ENCODE measurements at places on chromosomes 7 and 10.

- no peak for DNase-seq
Observed at GRCh38 chr7:67631476-67631875, 634.8 kb downstream of the TYW1 start.

DNA sequence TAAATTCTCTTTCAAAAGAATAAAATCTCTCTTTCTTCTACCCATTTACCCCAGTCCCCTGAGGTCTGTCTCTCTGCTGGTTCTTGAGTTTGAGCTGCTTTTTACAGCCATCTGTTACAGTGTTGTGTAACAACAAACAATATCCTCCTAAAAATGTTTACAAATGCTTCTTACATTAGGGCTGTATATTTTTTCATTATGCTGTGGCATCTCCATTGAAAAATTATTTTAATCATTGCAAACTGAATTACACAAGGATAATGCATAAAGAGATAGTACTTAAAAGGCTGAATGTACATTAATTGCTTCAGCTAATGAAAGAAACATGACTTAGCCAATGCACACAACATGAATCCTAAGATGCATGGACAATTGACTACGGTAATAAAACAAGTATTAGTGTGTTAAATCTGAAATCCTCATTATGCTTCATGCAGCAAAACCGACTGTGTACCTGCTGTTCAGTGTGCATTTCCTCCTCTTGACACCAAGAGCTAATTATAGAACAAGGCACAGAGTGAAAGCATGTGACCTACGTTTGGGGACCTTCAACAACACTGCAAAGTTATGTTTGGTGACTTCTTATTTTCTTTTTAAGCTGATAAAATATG is 181.7 kb upstream of the RHOBTB1 start:
- DNase-seq, result no peak

DNA sequence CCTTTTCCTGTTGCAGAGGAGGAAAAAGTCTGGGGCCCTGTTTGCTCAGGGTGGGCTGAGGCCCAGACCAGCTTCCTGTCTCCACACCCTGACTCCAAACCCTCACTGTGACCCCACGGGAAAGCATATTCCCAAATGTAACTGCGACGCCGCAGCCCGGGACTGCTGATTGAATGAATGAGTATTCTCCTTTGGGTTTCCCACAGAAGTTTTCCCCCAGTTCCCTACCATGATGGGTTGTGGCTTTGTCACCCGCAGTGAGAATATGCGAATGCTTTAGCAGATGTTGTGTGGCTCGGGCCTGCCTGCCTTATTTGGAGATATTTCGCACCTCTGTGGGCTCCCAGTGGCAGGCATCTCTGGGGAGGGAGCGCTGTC is 50.6 kb downstream of the MGMT start:
- no peak for DNase-seq

DNA sequence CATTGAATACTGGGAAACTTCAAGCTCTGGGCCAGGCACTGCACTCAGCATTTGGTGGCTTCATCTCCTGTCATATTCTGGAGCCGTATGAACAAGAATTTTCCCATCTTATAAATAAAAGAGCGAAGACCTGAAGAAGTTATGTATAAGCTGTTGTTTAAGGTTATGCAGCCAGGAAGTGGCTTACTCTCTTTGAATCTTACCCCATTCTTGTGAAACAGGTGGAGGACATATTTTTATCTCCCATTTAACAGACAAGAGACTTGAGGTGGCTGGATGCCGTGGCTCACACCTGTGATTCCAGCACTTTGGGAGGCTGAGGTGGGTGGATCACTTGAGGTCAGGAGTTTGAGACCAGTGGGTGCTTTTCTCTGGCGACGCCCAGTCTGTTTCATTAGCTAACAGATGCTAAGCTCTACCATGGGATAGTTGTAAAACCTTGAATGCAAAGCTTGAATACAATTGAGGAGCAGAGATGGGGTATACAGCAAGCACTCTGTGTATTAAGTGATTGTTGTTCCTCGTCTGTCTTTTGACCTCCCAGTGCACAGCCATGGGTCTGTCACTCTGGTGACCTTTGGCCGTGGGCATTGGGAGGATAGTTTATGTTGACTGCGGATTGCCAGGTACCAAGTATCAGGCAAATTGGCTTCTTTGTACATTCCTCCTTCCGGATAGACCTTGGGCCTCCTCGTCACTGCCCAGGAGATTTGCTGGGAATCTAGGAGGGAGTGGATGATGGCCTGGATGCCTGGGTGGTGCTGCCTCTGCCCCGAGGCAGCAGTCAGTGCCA is 85.8 kb downstream of the GRK5 start:
- DNase-seq, result no peak

GRCh38 chr10:34252111-34252510 is 563.0 kb downstream of the PARD3 start:
- no peak for DNase-seq

GRCh38 chr10:46515366-46515765 is 41.1 kb downstream of the GPRIN2 start:
- DNase-seq, result no peak

DNA sequence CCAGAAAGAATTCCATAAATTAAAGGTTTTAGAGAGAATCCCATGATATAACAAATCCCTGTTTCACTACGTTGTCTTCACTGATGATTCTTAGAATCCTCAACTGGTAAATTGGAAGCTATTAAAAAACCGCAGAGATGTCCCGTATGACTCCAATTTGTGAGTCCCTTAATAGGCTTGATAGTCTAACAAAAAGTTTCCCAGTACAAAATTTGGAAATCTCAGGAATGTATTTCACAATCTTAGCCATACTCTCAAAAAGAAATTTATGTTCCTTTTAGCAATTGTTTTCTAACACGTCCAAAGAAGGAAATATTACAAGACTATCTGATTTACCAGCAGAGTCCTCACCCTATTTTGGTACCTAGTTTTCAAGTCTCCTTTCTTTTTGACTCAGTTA is 2.5 kb downstream of the TES start:
- DNase-seq, result no peak

GRCh38 chr7:143214789-143215679 is 6.8 kb upstream of the TAS2R40 start:
- DNase-seq, result peak; percentile 46

- DNase-seq, result no peak
Observed at GRCh38 chr10:121567569-121567968, 30.7 kb downstream of the FGFR2 start.

DNA sequence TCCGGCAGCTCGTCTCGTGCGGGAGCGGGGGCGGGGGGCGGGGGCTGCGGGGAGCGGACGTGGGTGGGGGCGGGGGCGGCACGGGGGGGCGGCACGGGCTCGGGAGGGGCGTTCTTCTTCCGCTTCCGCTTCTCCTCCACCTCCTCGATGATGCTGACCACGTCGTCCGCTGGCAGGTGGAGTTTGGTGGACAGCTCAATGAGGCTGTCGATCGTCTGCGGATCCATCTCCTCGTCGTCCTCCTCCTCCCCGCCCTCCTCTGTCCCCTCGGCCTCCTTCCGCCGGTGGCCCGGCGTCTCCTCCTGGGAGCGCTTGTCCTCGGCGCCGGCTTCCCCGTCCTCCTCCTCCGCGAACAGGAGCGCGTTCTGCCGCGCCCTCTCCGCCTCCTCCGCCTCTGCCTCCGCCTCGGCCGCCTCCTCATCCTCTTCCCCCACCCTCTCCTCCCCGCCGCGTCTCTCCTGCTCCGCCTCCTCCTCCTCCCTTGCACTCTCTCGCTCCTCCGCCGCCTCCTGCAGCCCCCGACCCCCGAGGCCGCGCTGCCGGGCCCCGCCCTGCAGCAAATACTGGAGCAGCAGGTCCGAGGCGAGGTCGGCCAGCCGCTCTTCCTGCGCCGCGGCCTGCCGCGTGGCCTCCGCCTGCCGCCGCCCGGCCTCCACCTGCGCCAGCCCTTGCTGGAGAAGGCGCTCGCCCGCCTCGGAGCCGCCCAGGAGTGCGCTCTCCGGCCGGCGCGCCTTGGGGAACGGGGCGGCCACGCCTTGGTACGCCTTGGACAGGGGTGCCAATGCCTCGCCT is 1.9 kb downstream of the VGF start:
- no peak for DNase-seq

DNA sequence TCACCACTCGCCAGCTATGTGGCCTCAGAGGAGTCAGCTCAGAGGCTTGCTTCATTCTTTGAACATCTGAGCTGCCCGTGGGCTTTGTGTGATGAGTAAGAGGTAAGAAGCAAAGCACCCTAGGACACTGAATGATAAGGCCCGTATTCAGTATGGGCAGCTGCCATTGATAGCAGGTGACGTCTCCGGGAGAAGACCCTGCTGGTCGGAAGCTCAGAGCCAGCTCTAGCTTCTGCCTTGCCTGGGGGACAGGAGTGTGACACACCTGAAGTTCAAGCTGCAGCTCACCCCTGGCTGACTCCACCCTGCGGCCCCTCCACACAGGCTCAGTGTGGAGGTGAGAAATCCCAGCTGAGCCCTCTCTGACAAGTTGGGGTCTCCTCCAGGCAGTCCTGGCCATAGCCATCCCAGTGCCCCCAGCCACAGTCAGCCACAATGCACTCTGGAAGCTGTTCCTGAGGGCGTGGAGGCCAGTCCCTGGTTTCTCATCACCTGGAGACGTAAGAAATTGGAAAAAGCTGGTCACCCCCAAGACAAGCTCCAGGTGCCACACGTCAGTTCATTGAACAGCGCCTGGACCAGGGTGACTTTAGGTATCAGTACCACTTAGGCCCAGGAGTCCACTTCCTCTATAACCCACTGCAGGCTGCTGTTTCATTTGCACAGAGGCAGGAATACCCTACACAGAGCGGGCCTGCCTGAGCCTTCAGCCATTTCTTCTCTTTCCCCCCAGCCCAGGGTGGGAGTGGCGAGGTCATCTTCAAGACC is 164.9 kb upstream of the RHEB start:
- no peak for DNase-seq

DNA sequence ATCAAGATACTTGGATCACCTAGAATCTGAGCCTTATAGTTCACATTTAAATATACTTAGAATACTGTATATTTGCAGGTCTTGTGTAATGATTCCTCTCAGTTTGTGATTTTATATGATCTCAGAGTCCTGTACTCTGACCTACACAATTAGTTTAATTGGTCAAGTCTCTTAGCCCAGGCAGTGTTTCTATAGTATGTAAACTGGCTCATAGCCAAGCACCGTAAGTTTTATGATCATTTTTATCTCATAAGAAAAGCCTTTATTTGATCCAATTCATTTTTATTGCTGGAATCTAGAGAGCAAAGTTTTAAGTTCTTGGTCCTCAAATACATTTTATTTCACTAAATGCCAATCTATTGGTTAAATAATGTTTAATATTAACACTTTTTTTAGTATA is 242.2 kb downstream of the MALRD1 start:
- no peak for DNase-seq

DNA sequence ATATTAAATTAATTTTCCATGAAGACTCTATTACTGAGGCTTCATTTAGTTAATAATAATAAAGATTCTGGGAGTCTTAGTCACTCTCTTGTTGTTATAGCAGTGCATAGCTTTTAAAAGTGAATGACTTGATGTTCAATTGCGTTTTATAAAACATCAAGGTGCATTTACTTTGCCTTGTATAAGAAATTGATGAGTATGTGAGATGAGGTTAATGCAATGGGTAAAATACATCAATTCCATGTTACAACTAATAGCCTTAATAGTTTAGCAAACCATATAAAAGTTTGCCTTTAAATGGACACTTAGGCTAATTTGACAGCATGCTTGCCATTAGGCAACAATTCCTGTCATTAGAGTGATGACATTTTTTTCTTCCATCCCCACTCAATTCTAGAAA is 173.6 kb upstream of the TEX47 start:
- DNase-seq, result no peak

- no peak for DNase-seq
Observed at GRCh38 chr10:124909563-124909962, 32.4 kb upstream of the ZRANB1 start.

- no peak for DNase-seq
Observed at GRCh38 chr10:121159670-121160069, 308.5 kb downstream of the WDR11 start.

- DNase-seq, result no peak
Observed at GRCh38 chr7:101422356-101423195, 59.9 kb downstream of the COL26A1 start.

DNA sequence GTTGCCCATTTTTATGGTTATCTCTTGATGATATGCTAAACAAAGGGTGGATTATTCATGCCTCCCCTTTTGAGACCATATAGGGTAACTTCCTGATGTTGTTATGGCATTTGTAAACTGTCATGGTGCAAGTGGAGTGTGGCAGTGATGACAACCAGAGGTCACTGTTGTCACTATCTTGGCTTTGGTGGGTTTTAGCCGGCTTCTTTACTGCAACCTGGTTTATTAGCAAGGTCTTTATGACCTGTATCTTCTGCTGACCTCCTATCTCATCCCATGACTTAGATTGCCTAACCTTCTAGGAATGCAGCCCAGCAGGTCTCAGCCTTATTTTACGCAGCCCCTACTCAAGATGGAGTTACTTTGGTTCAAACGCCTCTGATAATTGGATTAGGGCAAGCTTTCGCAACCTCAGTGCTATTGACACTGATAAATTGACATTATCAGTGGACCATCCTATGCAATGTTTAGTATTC is 36.9 kb downstream of the BAG3 start:
- DNase-seq, result no peak

- DNase-seq, result no peak
Observed at GRCh38 chr7:1361756-1362125, 97.5 kb downstream of the MICALL2 start.

DNA sequence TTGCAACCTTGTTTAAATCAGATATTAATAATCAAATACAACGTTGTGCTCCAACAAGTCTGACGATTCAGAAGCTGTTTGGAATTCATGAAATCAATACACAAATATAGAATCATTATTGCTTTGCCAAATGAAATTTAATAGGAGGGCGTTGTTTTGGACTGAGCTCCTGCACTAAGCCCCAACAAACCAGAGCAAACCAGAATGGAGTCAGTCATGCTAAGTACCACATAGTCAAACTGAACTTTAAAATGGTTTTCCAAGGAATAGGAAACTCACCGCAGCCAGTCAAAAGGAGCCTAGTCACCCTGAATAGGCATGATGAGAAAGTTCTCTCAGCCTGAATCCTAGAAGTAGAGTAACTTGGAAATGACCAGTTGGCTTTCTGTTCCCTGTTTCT is 53.7 kb downstream of the HACD1 start:
- no peak for DNase-seq

GRCh38 chr10:44206127-44206818 is 178.6 kb downstream of the CXCL12 start:
- no peak for DNase-seq

DNA sequence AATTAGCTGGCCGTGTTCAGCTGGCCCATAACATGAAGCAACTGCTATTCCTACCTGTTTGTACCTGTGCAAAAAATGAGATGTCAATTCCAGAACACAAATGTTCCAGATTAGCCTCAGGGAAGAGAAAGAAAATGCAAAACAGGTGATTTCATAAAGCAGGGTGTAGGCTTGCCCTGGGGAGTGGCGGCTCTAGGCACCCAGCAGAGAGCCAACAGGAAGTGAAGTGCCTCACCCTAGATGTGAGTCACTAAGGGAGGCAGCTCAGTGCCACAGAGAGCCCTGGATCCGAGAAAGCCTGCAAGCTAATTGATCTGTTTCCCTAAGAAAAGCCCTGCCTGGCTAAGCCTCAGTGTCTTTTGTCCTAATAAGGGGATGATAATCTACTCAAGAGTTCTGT is 240.0 kb downstream of the ARHGAP21 start:
- no peak for DNase-seq

- no peak for DNase-seq
Observed at GRCh38 chr7:78406531-78406930, 608.0 kb downstream of the PHTF2 start.

GRCh38 chr10:55410415-55410885 is 609.4 kb upstream of the PCDH15 start:
- no peak for DNase-seq

- no peak for DNase-seq
Observed at GRCh38 chr10:103276251-103276895, 565 bp upstream of the INA start.
